Fibroblast of skin of back (primary cell): ENCODE measurements at places on chromosomes 16 and 17.

- no peak for DNase-seq
These were observed 1.1 kb downstream of the C17orf107 start for GRCh38 chr17:4900231-4901107.

DNA sequence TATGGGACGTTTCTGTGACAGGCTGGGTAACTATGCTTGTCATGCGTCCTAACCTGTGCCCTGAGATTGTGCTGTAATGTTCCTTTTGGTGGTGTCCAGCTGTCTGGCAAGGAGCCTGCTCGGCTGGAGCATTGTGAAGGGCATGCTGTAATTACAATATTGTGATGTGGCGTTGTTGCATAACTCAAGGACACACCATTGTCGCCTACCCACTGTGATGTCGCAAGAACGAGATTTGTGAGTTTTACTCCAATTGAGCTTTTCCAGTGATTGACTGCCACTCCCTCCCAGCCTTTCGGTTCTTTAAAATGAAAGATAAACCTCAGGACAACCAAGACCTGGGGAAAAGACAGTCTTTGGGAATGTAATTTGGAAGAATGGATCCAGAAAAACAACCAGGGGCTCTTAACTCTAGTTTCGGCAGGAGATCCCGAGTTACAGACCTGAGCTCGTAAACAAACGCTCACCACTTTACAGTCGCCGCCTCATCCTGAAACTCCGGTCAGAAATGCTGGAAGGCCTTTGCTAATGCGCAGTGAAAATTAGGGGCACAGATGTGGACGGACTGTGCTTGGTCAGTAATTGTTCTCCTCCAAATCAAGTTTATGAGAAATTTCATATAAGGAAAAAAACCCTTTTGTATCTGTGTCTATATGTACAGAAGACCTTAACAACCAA lies 1.3 kb downstream of the ZNF750 start:
- no peak for DNase-seq

DNA sequence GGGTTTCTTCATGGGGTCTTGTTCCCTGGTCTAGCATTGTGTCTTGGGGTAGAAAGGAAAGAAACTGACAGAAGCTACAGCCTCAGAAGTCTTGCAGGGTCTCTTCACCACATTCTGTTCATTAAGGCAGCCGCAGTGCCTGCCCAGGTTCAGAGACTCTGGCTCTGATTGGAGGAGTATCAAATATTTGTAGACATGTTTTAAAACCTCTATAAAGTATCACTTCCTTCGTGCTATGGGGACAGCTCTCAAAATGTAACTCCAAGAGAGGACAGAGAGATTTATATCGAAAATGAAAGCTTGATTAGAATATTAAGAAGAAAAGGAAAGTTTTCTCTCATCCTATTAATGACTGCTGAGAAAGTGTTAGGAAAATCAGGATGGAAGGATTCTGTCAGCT lies 107.0 kb upstream of the CACNG3 start:
- DNase-seq, result no peak

- DNase-seq, result no peak
These were observed 48.7 kb upstream of the NLK start for GRCh38 chr17:27993723-27994310.

- DNase-seq, result no peak
These were observed 451.5 kb downstream of the NPIPA7 start for GRCh38 chr16:16830401-16830800.

DNA sequence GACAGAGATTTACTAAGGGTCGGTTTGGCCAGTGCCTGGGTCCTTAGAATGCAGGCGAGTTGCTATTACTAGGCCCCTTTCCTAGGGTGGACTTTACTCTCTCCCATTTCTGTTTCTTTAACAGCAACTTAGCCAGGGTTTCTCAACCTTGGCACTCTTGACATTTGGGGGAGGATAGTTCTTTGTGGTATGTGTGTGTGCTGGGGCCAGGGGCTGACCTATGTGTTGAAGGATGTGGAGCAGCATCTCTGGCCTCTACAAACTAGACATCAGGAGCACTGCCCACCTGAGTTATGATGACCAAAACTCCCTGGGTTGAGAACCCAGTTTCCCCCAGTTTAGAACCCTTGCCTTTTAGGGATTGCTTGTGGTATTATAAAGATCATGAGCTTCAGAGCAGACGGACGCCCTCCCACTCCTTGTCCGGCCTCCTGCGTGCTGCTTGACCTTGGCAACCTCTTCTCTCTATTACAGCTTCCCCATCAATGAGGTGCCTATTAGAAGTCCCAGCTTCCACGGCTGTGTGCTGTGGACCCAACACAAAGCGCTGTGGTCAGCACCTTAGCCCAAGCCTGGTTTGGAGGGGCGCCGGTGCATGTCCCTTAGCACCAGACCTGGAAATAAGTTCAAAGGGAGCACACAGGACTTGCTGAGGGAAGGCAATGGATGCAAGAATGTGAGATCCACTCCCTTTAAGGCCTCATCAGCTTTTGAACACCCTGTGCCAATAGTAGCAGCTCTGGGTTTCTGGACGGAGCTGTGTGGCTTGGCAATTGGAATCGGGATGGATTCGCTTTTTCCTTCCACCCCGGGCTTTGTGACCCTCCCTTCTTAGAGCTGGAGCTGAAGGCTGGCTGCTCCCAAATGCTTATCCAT lies 239.2 kb upstream of the MAF start:
- DNase-seq, result no peak

- DNase-seq, result no peak
These were observed 71.7 kb downstream of the HLF start for GRCh38 chr17:55336426-55336825.

DNA sequence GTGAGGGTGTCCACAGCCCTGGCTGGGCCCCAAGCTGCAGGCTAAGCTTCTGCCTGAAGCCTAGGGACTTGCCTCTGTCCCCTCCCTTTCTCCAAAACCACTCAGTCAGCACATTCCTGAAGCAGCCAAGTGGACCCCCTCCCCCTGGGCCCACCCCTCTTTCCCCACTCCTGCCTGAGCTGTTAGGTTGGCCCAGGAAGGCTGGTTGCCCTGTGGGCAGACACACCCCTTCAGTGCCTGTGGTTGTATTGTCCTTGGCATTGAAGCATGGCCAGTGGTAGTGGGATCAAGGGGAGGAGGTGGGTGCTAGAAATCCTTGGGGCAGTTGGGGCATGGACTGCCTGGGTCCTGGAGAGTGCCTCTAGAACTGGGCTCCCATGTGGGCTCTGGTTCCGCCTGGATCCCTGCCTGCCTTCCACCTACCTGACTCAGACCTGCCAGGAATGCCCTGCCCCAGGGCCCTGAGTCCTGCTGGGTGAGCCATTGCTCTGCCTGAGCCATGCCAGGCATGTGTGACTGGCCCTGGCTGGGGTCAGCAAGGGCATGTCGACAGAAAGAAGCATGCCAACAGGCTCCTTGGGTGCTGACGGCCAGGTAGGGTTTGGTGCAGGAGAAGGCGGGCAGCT lies 2.1 kb downstream of the TRAF4 start:
- no peak for DNase-seq

GRCh38 chr16:72922714-72923113 lies 125.2 kb downstream of the ZFHX3 start:
- DNase-seq, result peak; percentile 28

- DNase-seq, result no peak
These were observed 16.1 kb upstream of the ARHGAP44 start for GRCh38 chr17:12773153-12773552.

DNA sequence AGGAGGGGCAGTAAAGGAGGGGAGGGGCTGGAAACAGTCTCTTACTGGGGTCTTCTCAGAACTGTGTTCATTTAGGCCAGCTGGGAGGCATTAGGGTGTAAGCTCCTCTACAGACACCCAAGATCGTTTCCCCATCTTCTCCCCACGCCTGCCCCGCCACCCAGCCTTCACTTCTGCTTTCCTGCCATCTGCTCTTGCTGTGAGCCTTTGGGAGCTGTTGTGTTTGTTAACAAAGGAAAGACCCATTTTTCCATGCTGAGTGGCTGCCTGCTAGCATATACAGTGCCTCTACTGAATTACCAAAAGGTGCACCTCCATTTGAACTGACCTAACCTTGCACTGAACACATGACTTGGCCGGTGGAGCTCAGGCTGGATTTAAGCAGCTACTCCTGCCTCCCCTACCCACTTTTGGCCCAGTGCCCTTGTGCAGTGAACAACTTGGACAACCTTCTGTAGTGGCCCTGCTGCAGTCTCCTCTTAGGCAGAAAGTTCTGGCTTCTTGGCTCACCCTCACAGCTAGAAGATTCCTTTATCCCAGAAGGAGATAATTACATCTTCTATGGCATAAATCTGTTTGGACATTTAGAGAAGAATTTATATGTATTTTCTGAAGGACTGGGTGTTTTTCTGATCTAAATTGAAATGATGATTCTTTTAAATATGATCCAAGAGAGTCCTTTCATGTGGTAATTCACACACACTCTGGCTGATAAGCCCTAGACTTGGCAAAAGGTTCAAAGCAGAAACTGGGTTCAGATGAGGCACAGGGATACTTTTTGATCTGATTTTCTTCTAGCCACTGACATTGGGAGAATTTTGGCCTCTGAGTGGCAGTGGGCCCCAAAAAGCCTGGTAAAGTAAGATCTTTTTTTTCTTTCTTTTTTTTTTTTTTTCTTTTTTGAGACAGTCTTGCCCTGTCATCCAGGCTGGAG lies 81.9 kb upstream of the HNF1B start:
- DNase-seq, result no peak

GRCh38 chr16:3030222-3031212 lies 6.2 kb downstream of the BICDL2 start:
- no peak for DNase-seq
